ENCODE measurements at places on chromosomes 11 and 22.

DNA sequence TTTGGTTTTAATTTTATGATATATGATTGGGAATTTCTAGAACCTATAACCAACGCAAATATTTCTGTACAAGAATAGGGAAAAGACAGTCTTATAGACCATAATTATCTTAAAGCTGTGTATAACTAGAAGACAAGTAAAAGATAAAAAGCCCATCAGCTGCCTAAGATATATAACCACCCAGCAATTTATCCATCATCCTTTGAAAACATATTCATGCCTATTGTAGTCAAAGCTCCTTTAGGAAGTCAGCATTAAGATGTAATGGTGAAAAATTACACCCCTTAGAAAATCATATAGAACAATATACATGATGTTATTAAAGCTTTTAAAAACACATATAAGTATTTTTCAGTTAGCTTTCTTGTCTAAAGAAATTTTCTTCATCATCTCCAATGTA lies 46.4 kb downstream of the ELP4 start:
- no peak for DNase-seq

GRCh38 chr22:18000441-18001039 lies 23.8 kb downstream of the MICAL3 start:
- no peak for DNase-seq

DNA sequence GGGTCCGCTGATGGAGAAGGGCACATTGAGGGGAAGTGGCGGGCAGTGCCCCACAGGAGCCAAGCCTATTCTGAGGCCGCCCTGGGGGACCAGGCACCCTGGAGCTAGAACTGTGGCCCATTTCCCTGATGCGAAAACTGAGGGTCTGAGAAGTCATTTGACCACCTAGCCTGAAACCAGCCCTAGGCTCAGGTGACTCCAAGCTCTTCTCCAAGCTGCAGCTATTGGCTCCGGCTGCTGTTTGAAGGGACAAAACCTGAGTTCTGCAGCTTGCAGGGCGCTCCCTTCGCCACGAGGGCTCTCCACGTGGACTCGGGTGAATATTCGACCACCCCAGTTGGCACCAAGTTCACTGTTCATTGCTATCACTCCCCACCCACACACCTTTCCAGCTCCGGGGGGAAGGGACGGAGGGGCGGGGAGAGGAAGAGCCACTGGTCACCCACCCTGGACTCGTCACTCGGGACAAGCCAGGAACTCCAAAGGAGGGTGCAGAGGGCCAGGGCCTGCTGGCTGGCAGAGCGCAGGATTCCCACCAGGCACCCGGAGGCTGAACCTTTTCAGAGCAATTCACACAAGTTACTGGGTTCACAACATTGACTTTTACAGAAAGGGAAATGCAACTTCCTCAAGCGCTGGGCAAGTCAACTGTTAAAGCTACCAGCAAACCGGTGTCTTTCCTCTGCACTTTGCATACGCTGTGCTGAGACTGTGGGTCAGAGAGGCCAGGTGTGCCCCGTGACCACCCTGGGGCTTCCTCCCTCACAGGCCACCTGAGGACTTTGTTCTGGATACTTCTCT lies 1.1 kb upstream of the RAC2 start:
- DNase-seq = no peak

- no peak for DNase-seq
These were observed 4.9 kb downstream of the TBRG1 start for GRCh38 chr11:124627546-124627945.

GRCh38 chr11:121497176-121497998 lies 44.6 kb upstream of the SORL1-AS1 start:
- no peak for DNase-seq

GRCh38 chr11:63813035-63813562 lies at the start of gene SPINDOC:
SPINDOC (plus strand) TSS chr11:63813456; CDS start chr11:63813687, 231 bp downstream.
- peak; percentile 43 for DNase-seq

GRCh38 chr22:22906907-22907550 lies 19.4 kb downstream of the IGLL5 start:
- no peak for DNase-seq

GRCh38 chr11:94780432-94780831 lies 12.3 kb downstream of the AMOTL1 start:
- DNase-seq = no peak

- DNase-seq = no peak
These were observed 69.9 kb upstream of the SHANK2 start for GRCh38 chr11:71322192-71322735.

DNA sequence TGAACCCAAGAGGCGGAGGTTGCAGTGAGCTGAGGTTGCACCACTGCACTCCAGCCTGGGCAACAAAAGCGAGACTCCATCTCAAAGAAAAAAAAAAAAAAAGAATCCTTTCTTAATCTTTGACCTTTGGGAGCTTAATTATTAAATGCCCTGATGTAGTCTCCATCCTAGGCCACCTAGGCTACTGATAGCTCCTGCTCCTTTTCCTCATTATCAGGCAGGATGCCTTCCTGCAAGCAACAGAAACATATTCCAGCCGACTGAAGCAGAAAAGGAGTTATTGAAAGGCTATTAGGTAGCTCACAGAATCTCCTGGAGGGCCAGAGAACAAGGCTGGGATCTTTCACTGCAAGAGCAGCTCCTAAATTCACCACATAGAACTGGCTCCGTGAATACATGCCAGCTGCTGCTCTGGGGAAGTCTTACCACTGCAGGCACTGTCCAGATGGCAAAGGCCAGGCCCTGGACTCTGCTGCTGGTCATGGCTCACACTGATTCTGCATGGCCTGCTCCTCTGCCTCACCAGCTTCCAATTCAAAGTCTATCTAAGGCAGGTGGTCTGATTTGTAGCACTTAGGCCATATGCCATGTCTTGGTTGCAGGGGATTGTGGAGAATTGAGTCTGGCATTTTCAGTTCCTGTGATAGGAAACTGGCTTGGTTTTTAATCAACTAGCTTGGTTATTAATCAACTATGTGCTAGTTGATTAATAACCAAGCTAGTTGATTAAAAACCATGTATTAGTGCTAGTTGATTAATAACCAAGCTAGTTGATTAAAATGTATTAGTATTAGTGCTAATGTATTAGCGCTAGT lies 26.0 kb upstream of the POLD3 start:
- no peak for DNase-seq

GRCh38 chr11:66693356-66694055 lies 15.8 kb upstream of the RBM4B start:
- no peak for DNase-seq

GRCh38 chr11:6315811-6316425 lies 4.4 kb downstream of the CAVIN3 start:
- no peak for DNase-seq

GRCh38 chr11:116172851-116173250 lies 599.9 kb downstream of the BUD13 start:
- DNase-seq = no peak

DNA sequence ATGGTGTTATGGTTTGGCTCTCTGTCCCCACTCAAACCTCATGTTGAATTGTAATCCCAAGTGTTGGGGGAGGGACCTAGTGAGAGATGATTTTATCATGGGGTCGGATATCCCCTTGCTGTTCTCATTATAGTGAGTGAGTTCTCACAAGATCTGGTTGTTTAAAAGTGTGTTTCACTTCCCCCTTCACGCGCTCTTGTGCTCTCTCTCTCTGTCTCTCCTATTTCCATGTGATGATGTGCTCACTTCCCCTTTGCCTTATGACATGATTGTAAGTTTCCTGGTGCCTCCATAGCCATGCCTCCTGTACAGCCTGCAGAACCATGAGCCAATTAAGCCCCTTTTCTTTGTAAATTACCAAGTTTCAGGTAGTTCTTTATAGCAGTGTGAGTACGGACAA lies 765.1 kb downstream of the KCNA4 start:
- no peak for DNase-seq

GRCh38 chr22:47041271-47042115 lies 279.0 kb downstream of the TBC1D22A start:
- no peak for DNase-seq

GRCh38 chr11:64036087-64037026 lies 626 bp downstream of the FLRT1 start:
- peak; percentile 13 for DNase-seq

GRCh38 chr22:19666673-19667593 lies 47.4 kb upstream of the SEPTIN5 start:
- no peak for DNase-seq

DNA sequence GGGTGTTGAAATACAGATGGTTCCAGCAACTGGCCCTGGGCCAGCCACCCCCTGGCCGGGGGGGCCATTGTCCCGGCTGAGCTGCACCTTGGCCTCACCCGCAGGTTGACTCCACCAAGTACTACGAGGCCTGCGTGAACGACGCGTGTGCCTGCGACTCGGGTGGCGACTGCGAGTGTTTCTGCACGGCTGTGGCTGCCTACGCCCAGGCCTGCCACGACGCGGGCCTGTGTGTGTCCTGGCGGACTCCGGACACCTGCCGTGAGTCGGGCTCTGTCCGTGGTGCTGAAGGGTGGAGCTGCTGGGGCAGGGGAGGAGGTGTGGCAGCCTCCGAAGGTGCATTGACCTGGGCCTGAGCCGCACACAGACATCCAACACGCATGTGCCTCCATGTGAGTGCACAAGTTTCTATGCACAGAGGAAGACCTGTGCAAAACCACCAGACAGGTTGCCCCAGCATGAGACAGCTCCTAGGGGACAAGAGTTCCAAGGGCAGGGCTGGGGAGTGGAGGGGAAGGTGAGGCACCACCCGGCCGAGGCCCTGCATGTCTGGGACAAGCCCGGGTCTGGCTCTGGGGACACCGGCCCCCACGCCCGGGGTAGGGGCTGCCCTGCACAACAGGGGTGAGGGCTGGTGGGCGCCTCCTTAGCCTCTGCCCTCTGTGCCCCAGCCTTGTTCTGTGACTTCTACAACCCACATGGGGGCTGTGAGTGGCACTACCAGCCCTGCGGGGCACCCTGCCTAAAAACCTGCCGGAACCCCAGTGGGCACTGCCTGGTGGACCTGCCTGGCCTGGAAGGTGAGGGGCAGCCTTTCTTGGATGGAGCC lies 16.1 kb downstream of the MUC5B start:
- DNase-seq = no peak

DNA sequence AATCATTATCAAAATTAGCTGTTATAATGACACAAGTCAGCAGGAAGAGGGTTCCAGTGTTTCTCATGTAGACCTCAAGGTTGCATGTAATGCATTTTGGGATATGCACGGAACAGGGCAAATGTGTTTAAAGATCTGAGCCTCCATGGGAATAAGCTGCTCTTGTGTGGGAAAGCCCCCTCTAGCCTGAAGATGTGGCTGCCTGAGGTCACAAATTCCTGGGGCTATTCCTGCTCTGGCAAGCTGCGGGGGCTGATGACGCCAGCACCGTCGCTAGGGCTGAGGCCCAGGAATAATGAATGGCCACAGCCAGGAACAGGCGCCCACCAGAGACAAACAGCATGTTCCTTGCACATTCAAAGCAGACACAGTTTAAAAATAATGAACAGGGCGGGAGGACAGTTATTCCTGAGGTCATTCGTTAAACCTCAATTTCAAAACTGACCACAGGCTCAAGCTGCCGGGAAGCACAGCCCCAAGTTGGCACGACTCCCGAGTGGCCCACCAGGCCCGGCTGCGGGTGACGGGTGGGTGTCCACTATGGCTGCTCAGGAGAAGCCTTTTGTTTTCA lies 11.7 kb downstream of the OSBPL5 start:
- DNase-seq = peak; percentile 48

DNA sequence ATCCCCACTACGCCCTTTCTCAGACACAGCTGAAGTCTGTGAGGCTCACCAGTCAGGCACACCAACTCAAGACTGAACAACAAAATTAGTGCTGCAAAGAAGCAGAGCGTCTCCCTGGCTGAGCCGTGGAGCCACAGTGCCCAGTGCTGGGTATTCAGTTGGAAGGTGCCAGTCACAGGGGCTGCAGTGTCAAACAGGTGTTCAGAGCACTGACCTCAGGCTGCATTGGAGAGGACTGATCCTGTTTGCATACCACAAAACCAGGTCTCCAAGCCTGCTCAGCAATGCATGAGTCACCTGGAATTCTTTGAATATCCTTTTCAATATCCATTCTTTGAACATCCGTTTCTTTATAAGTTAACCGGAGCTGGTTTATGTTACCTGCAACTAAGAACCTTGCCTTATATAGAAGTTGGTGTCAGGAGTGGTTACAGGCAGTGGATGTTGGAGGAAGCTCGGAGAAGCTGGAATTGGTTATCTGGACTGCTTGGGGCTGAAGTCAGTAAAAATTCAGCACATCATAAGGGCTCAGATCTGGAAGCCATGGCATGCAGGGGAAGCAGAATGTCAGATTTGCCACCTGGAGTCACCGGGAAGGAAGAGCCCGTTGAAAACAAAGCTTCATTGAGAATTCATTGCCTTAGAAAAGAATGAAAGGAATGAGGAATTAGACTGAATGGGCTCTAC lies 30.3 kb downstream of the PDGFB start:
- DNase-seq = no peak

GRCh38 chr11:24762076-24762475 lies 265.2 kb downstream of the LUZP2 start:
- no peak for DNase-seq

- DNase-seq = no peak
These were observed 20.5 kb downstream of the LRRC55 start for GRCh38 chr11:57202281-57202680.

DNA sequence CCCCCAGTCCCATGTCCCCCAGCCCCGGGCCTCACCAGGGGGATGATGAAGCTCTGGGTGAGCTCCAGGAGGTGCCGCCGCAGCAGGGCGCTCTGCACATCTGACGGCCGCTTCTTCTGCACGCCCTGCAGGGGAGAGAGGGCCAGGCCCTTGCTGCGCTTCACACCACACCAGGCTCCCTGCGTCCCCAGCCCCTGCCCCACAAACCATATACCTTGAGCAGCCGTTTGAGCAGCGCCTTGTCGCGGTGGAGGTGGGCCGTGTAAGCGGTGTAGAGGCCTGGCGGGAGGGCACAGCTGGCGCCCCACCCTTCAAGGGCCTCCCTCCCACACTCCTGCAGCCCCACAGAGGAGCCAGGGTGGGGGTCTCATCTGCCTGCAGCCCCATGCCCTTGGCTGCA lies 6.2 kb upstream of the PLXNB2 start:
- DNase-seq = no peak

GRCh38 chr11:68780829-68781228 lies 29.5 kb upstream of the TESMIN start:
- no peak for DNase-seq

DNA sequence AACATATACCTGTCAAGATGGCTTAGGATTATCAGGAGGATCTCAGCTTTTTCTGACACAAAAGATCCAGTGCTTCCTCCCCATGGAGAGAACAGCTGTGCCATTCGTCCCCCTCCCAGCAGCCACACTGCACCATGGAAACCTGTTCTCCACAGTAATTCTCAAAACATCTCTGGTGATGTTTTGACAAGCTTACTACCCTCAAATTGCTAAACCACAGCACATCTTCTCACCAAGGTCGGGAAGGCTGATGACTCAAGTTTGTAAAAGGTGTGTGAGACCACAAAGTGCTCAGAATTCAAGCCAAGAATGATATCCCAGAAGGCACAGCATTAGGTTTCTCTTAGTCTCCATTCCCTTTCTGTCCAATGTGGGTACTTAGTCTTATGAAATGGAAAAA lies 3.9 kb upstream of the RAB38 start:
- no peak for DNase-seq

- no peak for DNase-seq
These were observed 419.9 kb downstream of the LRRC4C start for GRCh38 chr11:41039592-41039991.

GRCh38 chr22:27581688-27582087 lies 219.9 kb downstream of the MN1 start:
- DNase-seq = peak; percentile 16

- no peak for DNase-seq
These were observed 10.8 kb upstream of the SLC35C1 start for GRCh38 chr11:45794169-45794568.

All from GM04504 (cell line).